ENCODE measurements at places on chromosomes 7 and 10. TPM values are rescaled to one million over a fixed set of nuclear protein-coding genes. Genes with fewer than 3 reads are reported as not detected.
A peak's percentile ranks its signal among the peaks of the same experiment; 100 is the strongest.

DNA sequence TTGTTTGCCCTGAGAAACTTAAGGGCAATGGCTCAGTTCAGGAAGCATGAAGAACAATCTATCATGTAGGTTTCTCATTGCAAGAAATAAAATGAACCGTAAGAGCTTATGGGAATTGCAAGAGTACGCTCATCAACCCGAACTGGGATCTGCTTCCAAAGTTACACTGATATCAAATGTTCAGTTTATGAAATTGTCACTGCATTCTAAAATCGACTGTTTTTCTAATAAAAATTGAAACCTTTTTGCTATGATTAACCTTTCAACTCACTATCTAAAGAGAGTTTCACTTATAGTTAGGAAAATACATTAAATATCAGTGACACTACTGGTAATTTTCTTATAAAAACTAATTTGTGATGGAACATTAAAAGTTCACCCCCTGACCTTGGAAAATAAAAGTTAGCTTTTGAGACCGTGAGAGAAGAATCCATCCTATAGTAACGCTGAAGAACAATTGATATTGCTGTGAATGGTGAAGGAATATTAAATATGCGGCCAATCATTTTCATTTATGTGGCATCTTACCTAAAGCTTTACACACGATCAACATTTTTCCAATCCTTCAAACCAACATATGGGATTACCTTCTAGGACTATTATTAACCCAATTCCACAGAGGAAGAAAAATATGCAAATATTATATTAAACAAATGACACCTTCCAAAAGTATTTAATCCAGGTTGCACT is 2.2 kb downstream of the MEOX2 start:
- peak; percentile 88 for DNase-seq
- no peaks in the 10 kb centered on the region for H3K36me3 ChIP-seq
- peaks cover 3% of the 10 kb centered on the region for H3K4me1 ChIP-seq
- H3K27me3 ChIP-seq, result no peaks in the 10 kb centered on the region

Gene ADCY1
- 1.8 TPM for total RNA-seq

DNA sequence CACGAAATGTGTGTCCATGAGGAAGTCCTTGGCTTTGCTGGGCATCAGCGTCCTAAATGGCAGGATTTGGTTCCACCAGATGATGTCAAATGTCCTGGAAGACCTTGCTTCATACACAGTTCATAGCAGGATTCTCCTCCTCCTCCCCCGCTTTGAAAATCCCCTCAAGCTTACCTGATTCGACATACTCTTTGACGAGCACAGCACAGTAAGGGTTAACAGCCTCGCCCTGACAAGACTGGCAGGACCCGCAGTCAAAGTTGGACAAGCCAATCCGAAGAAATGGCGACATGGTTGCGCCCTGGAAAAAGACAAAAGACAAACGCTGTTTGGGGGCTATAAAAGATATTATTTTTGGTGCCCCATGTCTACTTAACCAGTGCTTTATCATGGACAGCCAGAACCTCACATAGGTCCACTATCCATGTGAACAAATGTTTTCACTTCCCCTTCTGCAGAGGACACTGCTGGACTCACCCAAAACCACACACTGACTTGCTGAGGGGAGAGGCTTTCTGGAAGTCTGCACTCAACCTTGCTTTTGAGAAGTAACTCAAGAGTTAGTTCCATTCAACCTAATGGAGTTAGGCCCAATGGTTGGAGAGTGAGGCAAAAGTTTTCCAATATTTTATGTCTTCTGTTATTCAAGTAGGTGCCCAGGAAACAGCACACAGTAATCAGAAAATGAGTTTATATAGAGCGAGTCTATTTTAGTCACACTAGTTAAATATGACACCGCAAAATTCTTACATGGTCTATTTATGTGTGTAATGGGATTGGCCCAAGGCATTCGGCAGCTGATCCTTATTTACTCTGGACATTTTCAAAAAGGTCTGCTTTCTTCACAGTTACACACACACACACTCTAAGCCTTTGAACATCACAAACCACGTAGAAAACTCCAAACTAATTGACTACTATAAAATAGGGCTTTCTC is 65.0 kb downstream of the PRKCQ start:
- H3K4me3 ChIP-seq, result no peak overlapping the region
- DNase-seq, result peak; percentile 1
- no peak overlapping the region for H3K27ac ChIP-seq
- H3K4me1 ChIP-seq, result no peaks in the 10 kb centered on the region

- H3K27ac ChIP-seq, result no peak overlapping the region
- no peaks in the 10 kb centered on the region for H3K27me3 ChIP-seq
- no peaks in the 10 kb centered on the region for H3K4me1 ChIP-seq
- no peak overlapping the region for H3K4me3 ChIP-seq
- no peaks in the 10 kb centered on the region for H3K36me3 ChIP-seq
Observed at GRCh38 chr7:143023047-143023446, 3.9 kb downstream of the OR9A2 start.

Gene SSC4D
- total RNA-seq, result 2.1 TPM

GRCh38 chr7:135856356-135857144 is 107.9 kb upstream of the FAM180A start:
- H3K36me3 ChIP-seq, result no peaks in the 10 kb centered on the region
- H3K27me3 ChIP-seq, result no peaks in the 10 kb centered on the region
- H3K4me3 ChIP-seq, result no peak overlapping the region

GRCh38 chr10:11387551-11388222 is 223.8 kb downstream of the USP6NL start:
- no peaks in the 10 kb centered on the region for H3K27me3 ChIP-seq
- no peaks in the 10 kb centered on the region for H3K4me1 ChIP-seq
- H3K4me3 ChIP-seq, result no peak overlapping the region
- no peaks in the 10 kb centered on the region for H3K36me3 ChIP-seq
- H3K27ac ChIP-seq, result no peak overlapping the region
- no peak for DNase-seq

Gene KIFBP
- 27.9 TPM for total RNA-seq

DNA sequence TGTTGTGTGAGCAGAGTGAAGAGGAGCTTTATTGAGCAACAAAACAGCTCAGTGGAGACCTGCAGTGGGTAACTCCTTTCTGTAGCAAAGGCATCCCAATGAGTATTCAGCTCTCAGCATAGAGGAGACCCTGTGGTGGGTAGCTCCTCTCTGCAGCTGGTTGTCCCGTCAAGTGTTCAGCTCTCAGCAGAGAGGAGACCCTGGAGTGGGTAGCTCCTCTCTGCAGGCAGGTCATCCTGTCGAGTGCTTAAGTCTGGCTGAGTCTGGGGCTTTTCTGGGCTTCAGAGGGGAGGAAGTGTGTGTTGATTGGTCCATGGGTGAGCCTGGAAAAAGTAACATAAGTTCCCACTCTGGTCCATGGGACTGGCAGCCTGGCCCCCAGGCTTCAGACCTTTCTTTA is 171.9 kb upstream of the LRGUK start:
- no peaks in the 10 kb centered on the region for H3K27me3 ChIP-seq
- H3K27ac ChIP-seq, result no peak overlapping the region
- no peaks in the 10 kb centered on the region for H3K4me1 ChIP-seq
- no peak for DNase-seq
- no peak overlapping the region for H3K4me3 ChIP-seq

Gene BAG3
- total RNA-seq, result 44.8 TPM

- H3K36me3 ChIP-seq, result no peaks in the 10 kb centered on the region
- H3K4me1 ChIP-seq, result no peaks in the 10 kb centered on the region
- no peak overlapping the region for H3K27ac ChIP-seq
- DNase-seq, result no peak
- no peak overlapping the region for H3K4me3 ChIP-seq
Observed at GRCh38 chr10:48737886-48738285, 53.2 kb downstream of the WDFY4 start.

- H3K27ac ChIP-seq, result no peak overlapping the region
- H3K36me3 ChIP-seq, result no peaks in the 10 kb centered on the region
- H3K27me3 ChIP-seq, result no peaks in the 10 kb centered on the region
- no peak overlapping the region for H3K4me3 ChIP-seq
Observed at GRCh38 chr10:80530816-80531215, 6.9 kb upstream of the SH2D4B start.

GRCh38 chr7:75616421-75617167 is 122.1 kb downstream of the HIP1 start:
- no peaks in the 10 kb centered on the region for H3K36me3 ChIP-seq
- no peak for DNase-seq
- no peaks in the 10 kb centered on the region for H3K27me3 ChIP-seq
- H3K4me3 ChIP-seq, result no peak overlapping the region
- peaks cover 21% of the 10 kb centered on the region for H3K4me1 ChIP-seq

DNA sequence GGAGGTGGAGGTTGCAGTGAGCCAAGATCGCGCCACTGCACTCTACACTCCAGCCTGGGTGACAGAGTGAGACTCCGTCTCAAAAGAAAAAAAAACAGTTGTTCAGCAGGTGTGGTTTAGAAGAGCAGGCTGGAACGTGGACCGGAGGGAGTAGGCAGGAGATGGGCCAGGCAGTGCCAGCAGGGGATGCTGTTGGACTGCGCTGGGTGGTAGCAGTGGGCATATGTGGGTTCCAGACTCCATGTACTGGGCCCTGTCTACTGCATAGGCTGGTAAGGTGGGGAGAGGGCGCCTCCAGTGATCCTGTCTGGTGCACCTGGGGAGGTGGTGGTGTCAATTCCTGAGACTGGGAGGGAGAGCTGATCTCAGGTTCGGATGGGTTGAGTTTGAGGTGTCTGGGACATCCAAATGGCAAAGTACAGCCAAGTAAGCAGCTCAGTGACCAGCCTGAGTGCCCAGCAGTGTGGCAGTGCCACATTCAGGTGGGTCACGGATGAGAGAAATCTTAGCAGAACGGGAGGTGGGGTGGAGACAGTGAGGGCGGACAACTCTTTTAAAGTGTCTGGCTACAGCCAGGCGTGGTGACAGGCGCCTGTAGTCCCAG is 25.9 kb downstream of the SFXN4 start:
- H3K36me3 ChIP-seq, result peaks cover 3% of the 10 kb centered on the region
- H3K4me1 ChIP-seq, result no peaks in the 10 kb centered on the region
- H3K27me3 ChIP-seq, result no peaks in the 10 kb centered on the region
- peak; percentile 34 for DNase-seq

Data from lung (tissue), 17 donors.